ENCODE measurements at places on chromosomes 7 and 10. TPM values are rescaled to one million over a fixed set of nuclear protein-coding genes. Genes with fewer than 3 reads are reported as not detected.

MTG1 gene
- 24.8 TPM for polyA plus RNA-seq

DNA sequence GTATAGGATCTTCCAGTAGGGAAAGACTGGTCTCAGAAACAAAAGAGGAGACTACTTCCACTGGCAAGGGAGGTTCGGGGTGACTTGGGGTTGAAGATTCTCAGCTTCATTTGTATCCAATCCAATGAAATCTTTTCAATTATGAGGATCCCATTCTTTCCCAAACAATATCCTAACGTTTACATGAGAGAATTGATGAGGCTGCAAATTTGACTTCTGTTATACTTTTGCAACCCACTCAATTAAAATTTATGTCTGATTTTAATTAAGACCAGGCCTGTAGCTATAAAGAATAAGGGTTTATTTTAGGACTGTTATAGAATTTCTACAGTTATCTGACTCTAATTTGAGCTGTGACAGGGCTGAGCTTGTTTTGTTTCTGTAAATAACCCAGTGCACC lies 251.5 kb downstream of the ANKRD7 start:
- no peak overlapping the region for H3K27ac ChIP-seq
- no peak for DNase-seq
- H3K4me1 ChIP-seq = no peaks in the 10 kb centered on the region
- no peak overlapping the region for H3K4me3 ChIP-seq
- no peaks in the 10 kb centered on the region for H3K27me3 ChIP-seq

DNA sequence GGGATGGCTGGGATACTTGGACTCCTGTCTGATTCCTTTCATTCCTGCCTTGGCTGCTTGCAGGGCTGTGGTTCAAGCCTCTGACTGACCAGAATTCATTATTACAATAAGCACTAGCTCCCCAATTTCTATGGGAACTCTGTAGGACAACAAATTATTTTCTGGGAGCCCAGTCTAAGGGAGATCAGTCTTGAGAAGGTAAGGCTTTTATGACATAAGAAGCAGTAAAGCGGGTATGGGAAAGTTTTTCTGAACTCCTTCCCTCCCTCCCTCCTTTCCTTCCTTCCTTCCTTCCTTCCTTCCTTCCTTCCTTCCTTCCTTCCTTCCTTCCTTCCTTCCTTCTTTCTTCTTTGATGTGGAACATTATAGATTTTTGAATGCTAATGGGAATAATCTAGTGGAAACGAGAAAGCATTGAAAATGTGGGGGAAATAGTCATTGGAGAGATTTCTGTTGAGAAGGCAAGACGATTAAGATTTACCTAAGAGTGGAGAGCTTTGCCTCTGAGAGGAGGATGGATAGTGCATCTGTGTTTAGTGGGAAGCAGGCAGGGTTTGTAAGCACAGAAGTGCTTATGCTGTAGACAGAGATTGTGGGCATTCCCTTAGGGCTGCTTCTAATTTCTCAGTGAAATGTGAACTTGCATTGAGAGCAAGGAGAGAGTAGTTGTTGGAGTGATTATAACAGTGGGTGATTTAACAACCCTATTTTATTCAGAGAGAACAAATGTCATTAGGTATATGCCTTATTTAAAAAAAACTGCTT lies 201.5 kb downstream of the DNAJB9 start:
- DNase-seq = no peak
- no peak overlapping the region for H3K27ac ChIP-seq
- H3K4me1 ChIP-seq = no peaks in the 10 kb centered on the region
- H3K36me3 ChIP-seq = no peaks in the 10 kb centered on the region
- no peaks in the 10 kb centered on the region for H3K27me3 ChIP-seq

- no peak overlapping the region for H3K4me3 ChIP-seq
- DNase-seq = no peak
- no peaks in the 10 kb centered on the region for H3K36me3 ChIP-seq
- no peak overlapping the region for H3K27ac ChIP-seq
- H3K4me1 ChIP-seq = no peaks in the 10 kb centered on the region
Measured at GRCh38 chr10:69879634-69880257, 78.0 kb downstream of the COL13A1 start.

- no peaks in the 10 kb centered on the region for H3K4me1 ChIP-seq
- H3K4me3 ChIP-seq = no peak overlapping the region
- H3K27ac ChIP-seq = no peak overlapping the region
- H3K36me3 ChIP-seq = no peaks in the 10 kb centered on the region
Measured at GRCh38 chr7:70285187-70285586, 686.9 kb downstream of the AUTS2 start.

GRCh38 chr7:112501801-112502503 lies 21.2 kb downstream of the LSMEM1 start:
- H3K4me1 ChIP-seq = no peaks in the 10 kb centered on the region
- no peak overlapping the region for H3K4me3 ChIP-seq
- H3K36me3 ChIP-seq = no peaks in the 10 kb centered on the region
- H3K27me3 ChIP-seq = no peaks in the 10 kb centered on the region

GPR15LG gene
- polyA plus RNA-seq = not detected

DNA sequence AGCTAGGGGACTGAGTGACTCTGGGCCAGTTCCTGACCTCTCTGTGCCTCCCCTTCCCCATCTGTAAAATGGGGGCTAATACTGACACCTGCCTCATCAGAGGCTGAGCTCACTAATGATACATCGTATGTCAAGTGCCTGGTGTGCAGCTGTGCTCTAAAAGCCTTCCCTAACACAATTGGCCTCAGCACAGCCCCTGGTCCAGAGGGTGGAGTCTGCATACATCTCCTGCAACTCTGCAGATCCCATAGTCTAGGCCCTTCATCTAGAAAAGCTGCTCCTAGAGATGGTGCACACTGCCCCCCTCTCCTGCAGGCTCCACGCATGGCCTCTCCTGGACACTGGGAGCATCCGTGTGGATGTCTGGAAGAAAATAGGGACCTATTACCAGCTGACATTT lies 255.0 kb downstream of the RPS24 start:
- no peak overlapping the region for H3K4me3 ChIP-seq
- H3K27me3 ChIP-seq = no peaks in the 10 kb centered on the region
- H3K4me1 ChIP-seq = no peaks in the 10 kb centered on the region
- DNase-seq = no peak
- no peak overlapping the region for H3K27ac ChIP-seq
- no peaks in the 10 kb centered on the region for H3K36me3 ChIP-seq

DNA sequence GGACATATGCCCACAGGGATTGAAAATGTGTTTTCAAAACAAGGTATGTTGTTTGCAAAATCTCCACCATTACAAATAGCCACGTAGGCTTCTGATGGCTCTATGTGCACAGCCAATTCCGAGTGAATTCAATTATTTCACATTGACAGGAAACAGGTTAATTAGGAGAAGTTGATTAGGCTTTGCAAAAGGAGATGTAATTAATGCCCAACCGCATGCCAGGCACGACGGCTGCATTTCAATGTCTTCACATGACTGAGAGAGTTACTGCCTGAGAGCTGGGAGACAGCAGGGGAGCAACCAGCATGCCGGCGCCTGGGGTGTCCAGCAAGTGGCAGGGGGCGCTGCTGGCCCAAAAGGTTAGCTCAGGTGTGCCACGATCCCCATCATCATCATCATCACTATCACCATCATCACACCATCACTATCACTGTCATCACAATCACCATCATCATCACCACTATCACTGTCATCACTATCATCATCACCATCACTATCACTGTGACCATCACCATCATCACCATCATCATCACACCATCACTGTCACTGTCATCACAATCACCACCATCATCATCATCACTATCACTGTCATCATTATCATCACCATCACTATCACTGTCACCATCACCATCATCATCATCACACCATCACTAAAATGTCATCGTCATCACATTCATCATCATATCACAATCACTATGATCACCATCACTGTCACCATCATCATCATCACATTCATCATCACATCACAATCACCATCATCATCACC lies 30.2 kb downstream of the PWWP2B start:
- H3K27ac ChIP-seq = no peak overlapping the region
- no peak for DNase-seq

GRCh38 chr10:59582058-59582457 lies 127.6 kb downstream of the SLC16A9 start:
- no peaks in the 10 kb centered on the region for H3K36me3 ChIP-seq
- no peaks in the 10 kb centered on the region for H3K27me3 ChIP-seq
- H3K4me1 ChIP-seq = no peaks in the 10 kb centered on the region
- DNase-seq = no peak
- no peak overlapping the region for H3K4me3 ChIP-seq
- H3K27ac ChIP-seq = no peak overlapping the region

AKR1C4 gene
- polyA plus RNA-seq = not detected

FAM131B gene
- 0.25 TPM for polyA plus RNA-seq

- no peaks in the 10 kb centered on the region for H3K36me3 ChIP-seq
- no peaks in the 10 kb centered on the region for H3K27me3 ChIP-seq
- peaks cover 13% of the 10 kb centered on the region for H3K4me1 ChIP-seq
- peak overlapping the region; percentile 88 for H3K27ac ChIP-seq
Measured at GRCh38 chr7:77415476-77415822, 700 bp downstream of the GSAP start.

CFAP70 gene
- 1.4 TPM for polyA plus RNA-seq

DNA sequence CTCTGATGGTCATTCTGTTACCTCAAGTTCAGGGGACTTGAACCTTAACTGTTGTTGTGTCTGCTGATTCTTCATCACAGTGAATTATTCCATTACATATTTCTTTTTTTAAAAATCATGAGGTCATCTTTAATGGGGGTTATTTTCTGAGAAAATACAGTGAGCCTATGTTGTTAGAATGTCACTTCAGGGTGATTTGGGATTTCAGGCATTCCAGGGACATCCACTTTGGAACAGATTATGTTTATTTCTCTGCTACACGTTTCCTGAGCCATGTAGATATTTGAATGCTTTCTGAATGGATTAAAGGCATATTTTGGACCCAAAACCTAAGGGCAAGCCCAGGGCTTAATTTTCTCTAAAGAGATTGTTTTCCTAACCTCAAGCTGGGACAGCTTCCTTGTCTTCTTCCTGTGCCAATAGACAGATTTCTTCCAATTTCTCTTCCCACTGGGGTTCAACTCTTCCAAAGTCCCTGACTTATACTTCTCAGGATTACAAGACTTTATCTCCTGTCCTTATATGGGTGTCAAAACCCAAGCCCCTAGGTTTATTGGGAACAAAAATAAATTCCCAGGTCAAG lies 271.7 kb downstream of the ARHGAP12 start:
- no peaks in the 10 kb centered on the region for H3K36me3 ChIP-seq
- DNase-seq = no peak
- H3K27ac ChIP-seq = no peak overlapping the region
- H3K4me1 ChIP-seq = no peaks in the 10 kb centered on the region

- no peaks in the 10 kb centered on the region for H3K27me3 ChIP-seq
- no peaks in the 10 kb centered on the region for H3K4me1 ChIP-seq
- no peak overlapping the region for H3K27ac ChIP-seq
- H3K36me3 ChIP-seq = no peaks in the 10 kb centered on the region
- no peak overlapping the region for H3K4me3 ChIP-seq
Measured at GRCh38 chr7:56537477-56537876, 421.3 kb upstream of the NUPR2 start.

GRCh38 chr10:13462551-13462950 lies 66.3 kb downstream of the BEND7 start:
- no peak for DNase-seq
- no peak overlapping the region for H3K27ac ChIP-seq
- no peaks in the 10 kb centered on the region for H3K27me3 ChIP-seq
- no peak overlapping the region for H3K4me3 ChIP-seq
- H3K36me3 ChIP-seq = no peaks in the 10 kb centered on the region

DNA sequence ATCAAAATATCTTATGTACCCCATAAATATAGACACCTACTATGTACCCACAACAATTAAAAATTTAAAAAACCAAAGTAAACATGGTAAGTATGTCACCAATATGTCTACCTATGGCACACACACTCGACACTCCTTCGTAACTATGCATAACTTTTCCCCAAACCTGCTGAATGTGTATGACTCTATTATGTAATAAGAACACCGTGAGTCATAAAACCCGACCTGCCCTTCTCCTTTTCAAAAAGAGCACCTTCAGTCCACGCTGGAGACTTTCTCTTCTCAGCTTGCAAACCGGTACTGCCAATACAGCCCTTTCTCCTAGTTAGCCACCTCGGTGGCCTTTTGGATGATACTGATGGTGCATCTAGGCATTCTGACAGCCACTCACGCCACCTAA lies 186.3 kb downstream of the PRPF18 start:
- peaks cover 11% of the 10 kb centered on the region for H3K4me1 ChIP-seq
- DNase-seq = no peak
- H3K27me3 ChIP-seq = no peaks in the 10 kb centered on the region
- no peak overlapping the region for H3K4me3 ChIP-seq
- H3K36me3 ChIP-seq = no peaks in the 10 kb centered on the region

DNA sequence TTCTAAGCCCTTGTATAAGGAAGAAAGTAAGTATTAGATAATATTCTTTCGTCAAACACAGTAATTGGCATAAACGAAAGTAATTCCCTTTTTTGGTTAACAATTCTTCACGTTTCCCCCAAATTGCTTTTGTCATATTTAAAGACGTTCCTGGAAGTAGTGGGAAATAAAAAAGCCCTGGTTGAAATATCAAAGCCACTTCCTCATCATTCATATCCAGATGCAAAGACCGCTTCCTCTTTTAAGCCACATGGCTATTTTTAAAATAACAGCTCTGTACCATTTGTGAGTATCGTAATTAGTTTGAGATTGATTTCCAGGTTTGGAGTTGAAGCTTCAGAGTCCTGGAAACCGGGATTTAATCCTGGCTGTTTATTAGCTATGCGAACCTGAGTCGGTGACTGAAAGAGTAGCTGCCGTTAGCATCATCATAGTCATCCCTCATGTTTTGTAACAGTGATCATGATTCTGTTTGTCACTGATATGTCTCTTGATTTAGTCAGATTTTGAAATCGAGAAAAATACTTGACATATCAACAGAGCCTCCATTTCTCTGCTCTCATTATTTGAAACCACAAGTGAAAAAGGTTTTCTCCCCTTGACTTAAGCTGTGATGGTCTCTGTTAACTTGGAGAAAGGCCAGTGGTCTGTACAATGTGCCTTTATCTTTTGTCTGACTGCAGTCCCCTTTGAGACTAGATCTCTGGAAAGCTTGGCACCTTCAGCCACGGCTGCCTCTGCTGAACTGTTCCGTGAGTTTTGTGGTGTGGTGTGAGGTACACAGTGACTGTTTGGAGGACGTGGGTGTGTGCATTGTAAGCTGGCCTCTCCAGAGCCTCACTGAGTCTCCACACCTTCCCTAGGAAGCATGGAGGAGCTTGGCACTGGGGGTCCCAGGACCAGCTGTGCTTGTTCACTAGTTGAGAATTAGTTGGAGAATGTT lies 18.1 kb downstream of the OPTN start:
- peaks cover 31% of the 10 kb centered on the region for H3K4me1 ChIP-seq
- peaks cover 32% of the 10 kb centered on the region for H3K36me3 ChIP-seq
- peak overlapping the region; percentile 65 for H3K27ac ChIP-seq
- DNase-seq = no peak

FGFR2 gene
- polyA plus RNA-seq = 0.15 TPM

GALNT17 gene
- 73.6 TPM for polyA plus RNA-seq

GRCh38 chr7:2785071-2785500 lies 59.0 kb downstream of the GNA12 start:
- H3K27ac ChIP-seq = peak overlapping the region; percentile 65
- H3K4me1 ChIP-seq = peaks cover 38% of the 10 kb centered on the region
- no peaks in the 10 kb centered on the region for H3K27me3 ChIP-seq
- H3K4me3 ChIP-seq = no peak overlapping the region
- peaks cover 9% of the 10 kb centered on the region for H3K36me3 ChIP-seq
- DNase-seq = no peak

All from heart left ventricle (tissue), 16 donors.